Neural crest cell (in vitro differentiated cells): ENCODE measurements at places on chromosomes 16 and 17. TPM values are rescaled to one million over a fixed set of nuclear protein-coding genes. Genes with fewer than 3 reads are reported as not detected.

DNA sequence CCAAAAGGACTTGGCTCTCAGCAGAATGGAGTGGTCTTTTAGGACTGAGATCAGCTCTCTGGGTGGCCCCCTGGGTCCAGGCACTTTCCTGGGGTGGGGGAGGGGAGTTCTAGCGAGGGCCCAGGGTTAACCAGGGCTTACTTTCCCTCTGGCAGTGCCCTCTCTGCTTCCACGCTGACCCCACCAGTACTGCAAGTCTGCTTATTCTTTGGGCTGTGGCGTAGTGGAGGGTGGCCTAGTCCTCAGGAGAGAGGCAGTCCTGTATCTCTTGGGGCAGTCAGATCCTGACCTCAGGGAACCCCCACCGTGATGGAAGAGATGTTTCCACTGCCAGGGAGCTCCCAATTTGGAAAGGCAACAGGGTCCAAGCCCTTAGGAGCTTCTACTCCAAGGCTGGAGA is 79.4 kb downstream of the CCDC182 start:
- peak overlapping the region; percentile 64 for H3K4me3 ChIP-seq
- no peak overlapping the region for H3K27ac ChIP-seq
- H3K27me3 ChIP-seq: no peaks in the 10 kb centered on the region
- peaks cover under 1% of the 10 kb centered on the region for H3K36me3 ChIP-seq
- peaks cover 61% of the 10 kb centered on the region for H3K4me1 ChIP-seq

GRCh38 chr16:86925067-86925791 is 346.9 kb downstream of the FOXL1 start:
- no peak for DNase-seq

GRCh38 chr16:56360117-56361008 is 65.0 kb downstream of the AMFR start:
- H3K4me1 ChIP-seq: peaks cover 32% of the 10 kb centered on the region
- H3K4me3 ChIP-seq: no peak overlapping the region
- no peak for DNase-seq
- H3K27ac ChIP-seq: no peak overlapping the region
- no peaks in the 10 kb centered on the region for H3K36me3 ChIP-seq

GRCh38 chr16:2166263-2167067 is 10.9 kb downstream of the TRAF7 start:
- DNase-seq: no peak
- H3K4me1 ChIP-seq: no peaks in the 10 kb centered on the region
- no peak overlapping the region for H3K4me3 ChIP-seq
- peaks cover 2% of the 10 kb centered on the region for H3K36me3 ChIP-seq
- no peaks in the 10 kb centered on the region for H3K27me3 ChIP-seq

DNA sequence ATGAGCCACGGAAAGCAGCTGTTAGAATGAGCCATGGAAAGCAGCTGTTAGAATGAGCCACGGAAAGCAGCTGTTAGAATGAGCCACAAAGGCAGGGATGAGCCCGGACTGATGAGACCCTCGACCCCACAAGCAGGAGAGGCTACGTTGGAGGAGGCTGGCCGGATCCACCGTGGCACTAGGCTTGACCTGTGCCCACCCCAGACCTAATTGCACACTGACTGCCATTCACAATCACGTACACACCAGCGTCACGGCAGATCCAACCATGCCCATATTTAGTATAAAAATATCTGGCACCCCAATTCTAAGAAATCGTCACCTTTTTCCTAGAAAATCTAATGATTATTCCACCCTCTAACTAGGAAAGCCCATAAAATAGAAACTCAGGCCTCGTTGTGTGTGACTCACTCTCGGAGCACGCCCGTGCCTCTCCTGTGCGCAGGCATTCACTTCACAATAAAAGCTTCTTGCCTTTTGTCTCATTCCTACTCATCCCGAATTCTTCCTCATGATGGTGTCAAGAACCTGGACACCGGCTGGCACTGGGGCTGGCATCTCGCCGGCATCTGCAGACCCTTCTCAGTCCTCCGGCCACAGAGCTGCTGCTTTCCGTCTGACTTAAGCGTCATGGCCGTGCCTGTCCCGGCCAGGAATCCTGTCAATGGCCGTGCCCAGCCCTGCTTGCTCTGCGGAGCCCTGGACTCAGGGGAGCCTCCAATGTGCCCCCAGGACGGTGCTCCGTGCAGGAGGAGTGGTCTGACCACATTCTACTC is 5.5 kb upstream of the SECTM1 start:
- H3K27ac ChIP-seq: no peak overlapping the region
- no peak for DNase-seq
- H3K36me3 ChIP-seq: peaks cover 3% of the 10 kb centered on the region
- H3K4me1 ChIP-seq: peaks cover 25% of the 10 kb centered on the region

DNA sequence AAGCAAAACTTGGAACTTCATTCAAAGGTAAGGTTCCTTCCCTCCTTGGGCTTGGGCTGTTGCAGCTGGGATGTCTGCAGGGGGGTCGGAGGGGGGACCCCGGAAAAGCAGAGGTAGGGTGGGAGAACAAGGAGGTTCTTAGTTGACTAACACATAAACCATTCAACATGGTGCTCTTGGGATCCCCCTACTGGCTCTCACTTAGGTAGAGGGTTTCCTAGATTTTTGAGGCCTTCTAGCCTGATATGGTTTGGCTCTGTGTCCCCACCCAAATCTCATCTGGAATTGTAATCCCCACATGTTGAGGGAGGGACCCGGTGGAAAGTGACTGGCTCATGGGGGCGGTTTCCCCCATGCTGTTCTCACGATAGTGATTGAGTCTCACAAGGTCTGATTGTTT is 93.9 kb downstream of the RGS9 start:
- peaks cover 36% of the 10 kb centered on the region for H3K4me1 ChIP-seq
- H3K36me3 ChIP-seq: no peaks in the 10 kb centered on the region
- no peak for DNase-seq
- no peak overlapping the region for H3K27ac ChIP-seq

DNA sequence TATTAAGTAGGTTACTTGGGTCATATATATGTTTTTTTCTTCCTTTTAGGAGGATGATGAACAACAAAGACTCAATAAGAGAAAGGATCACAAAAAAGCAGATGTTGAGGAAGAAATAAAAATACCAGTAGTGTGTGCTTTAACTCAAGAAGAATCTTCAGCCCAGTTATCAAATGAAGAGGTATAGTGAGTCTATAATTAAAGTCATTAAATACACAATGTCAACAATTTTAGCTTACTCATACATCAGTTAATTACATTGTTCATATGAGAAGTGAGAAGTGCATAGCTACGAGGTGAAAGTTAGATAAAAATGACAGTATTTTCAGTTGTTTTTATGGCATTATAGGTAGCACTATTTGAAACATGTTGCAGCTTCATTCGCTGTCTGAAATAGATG is 65.2 kb downstream of the NUP88 start:
- no peak for DNase-seq
- no peaks in the 10 kb centered on the region for H3K4me1 ChIP-seq
- H3K36me3 ChIP-seq: peaks cover 4% of the 10 kb centered on the region
- H3K27me3 ChIP-seq: no peaks in the 10 kb centered on the region

- peaks cover 22% of the 10 kb centered on the region for H3K27me3 ChIP-seq
- no peaks in the 10 kb centered on the region for H3K36me3 ChIP-seq
- DNase-seq: no peak
- peak overlapping the region; percentile 91 for H3K4me3 ChIP-seq
- H3K27ac ChIP-seq: peak overlapping the region; percentile 1
These were observed 635 bp downstream of the SCPEP1 start for GRCh38 chr17:56978441-56979090.

DNA sequence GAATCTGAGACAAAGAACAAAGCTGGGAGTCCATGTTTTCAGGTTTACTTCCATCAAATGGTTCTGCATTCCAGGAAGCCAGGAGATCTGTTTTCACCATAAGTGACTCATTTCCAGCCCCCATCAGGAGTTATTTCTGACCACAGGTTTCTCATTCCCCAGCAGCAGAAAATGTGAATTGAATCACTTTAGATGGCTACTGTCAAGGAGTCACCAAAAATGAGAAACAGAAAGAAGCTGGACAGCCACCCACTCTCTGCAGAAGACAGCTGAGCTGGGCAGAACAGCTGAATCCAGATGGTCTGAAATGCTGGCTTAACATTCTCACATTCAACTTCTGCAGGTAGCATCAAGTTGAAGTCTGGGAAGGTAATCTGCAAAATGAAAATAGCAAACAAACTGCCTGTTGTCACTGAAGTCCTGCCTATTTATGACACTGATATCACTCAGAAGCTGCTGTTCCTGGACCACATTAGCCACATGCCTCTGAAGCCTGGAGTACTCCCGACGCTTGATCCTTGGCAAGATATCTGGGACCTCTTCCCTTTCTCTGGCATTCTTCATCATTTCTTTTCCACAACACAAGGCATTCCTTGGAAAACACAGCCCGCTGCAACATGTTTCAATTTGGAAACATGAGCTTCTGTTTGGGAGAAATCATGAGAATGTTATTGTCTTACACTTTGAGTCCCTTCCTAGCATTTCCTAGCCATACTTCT is 15.3 kb downstream of the CCL11 start:
- no peaks in the 10 kb centered on the region for H3K36me3 ChIP-seq
- H3K27me3 ChIP-seq: peaks cover 16% of the 10 kb centered on the region
- DNase-seq: no peak
- H3K4me1 ChIP-seq: peaks cover 6% of the 10 kb centered on the region
- H3K4me3 ChIP-seq: no peak overlapping the region

DNA sequence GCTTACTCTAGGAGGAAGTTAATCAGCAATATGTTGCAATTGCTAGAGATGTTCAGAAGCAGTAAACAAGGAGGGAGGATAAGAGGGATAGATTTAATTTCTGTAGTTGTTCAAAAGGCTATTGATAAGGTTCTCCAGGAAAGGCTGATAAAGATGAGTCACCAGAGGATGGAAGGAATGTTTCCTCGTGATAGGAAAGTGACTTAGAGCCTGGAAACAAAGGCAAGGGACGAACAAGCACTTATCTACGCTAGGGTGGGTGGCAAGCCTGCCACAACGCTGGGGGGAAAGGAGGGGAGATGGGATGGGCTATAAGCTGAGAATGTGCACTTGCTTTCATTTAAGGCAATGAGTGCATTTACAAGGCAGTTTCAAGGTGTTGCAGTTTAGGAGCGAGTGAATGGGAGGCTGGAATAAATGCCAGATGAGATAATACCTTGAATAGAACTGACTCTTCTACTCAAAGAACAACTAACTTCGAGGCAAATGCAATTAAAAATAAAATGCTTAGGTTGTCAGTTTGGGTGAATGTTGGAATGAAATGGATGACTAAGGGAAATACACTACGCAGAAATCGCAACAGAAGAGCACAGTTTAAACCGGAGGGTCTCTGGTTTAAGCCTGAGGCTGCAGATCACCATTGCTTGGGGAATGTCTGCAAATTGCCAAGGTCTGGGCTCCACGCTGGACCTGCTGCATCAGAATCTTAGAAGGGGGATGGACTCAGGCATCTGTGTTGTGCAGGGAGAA is 76.0 kb upstream of the RBBP6 start:
- no peaks in the 10 kb centered on the region for H3K36me3 ChIP-seq
- H3K4me3 ChIP-seq: no peak overlapping the region
- no peak for DNase-seq
- H3K27me3 ChIP-seq: peaks cover 9% of the 10 kb centered on the region
- no peak overlapping the region for H3K27ac ChIP-seq
- no peaks in the 10 kb centered on the region for H3K4me1 ChIP-seq

- no peak for DNase-seq
- peak overlapping the region; percentile 35 for H3K4me3 ChIP-seq
- peaks cover 6% of the 10 kb centered on the region for H3K36me3 ChIP-seq
- no peak overlapping the region for H3K27ac ChIP-seq
- peaks cover 23% of the 10 kb centered on the region for H3K4me1 ChIP-seq
- peaks cover 18% of the 10 kb centered on the region for H3K27me3 ChIP-seq
These were observed 5.6 kb downstream of the SPHK1 start for GRCh38 chr17:76390003-76390421.

DNA sequence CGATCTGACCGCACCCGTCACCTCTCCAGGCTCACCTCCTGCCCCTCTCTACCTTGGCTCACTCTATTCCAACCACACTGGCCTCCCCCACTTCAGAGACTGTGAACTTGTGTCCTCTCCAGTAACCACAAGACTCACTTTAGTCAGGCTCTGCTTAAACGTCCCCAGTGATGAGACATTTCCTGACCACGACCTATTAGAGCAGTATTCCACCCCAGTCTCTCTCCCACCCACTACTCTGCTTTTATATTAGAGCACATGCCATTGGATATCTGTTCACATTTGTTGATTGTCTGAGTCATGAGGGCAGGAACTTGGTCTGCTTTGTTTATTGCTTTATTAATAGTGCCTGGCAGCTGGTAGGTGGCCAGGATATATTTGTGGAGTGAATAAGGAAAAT is 20.1 kb downstream of the COX11 start:
- no peak overlapping the region for H3K4me3 ChIP-seq
- H3K36me3 ChIP-seq: peaks cover 24% of the 10 kb centered on the region
- no peak for DNase-seq

DNA sequence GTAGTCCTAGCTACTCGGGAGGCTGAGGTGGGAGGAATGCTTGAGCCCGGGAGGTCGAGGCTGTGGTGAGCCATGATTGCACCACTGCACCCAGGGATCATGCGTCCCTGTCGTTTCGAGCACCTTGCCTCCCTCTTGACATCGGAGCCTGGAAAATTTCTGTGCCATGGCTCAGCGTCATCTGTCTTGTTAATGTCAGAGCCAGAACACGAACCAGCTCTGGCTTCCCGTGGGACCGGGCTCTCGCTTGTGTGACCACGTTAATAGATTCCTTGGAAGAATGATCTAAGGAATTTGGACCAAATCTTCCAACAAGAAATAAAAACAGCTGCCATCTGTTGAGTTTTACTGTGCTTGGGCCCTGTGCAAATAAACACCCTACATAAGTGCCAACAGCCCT is 117.7 kb downstream of the ABCC1 start:
- H3K36me3 ChIP-seq: peaks cover 4% of the 10 kb centered on the region
- DNase-seq: no peak
- no peaks in the 10 kb centered on the region for H3K27me3 ChIP-seq
- no peaks in the 10 kb centered on the region for H3K4me1 ChIP-seq
- H3K27ac ChIP-seq: no peak overlapping the region

GRCh38 chr17:82734987-82735866 is at the start of gene FN3K:
Gene FN3K (plus strand): TSS chr17:82735615. CDS start chr17:82735637, 22 bp downstream.
- H3K4me1 ChIP-seq: no peaks in the 10 kb centered on the region
- peak within 1 kb of the TSS; percentile 81 for H3K4me3 ChIP-seq
- DNase-seq: peak; percentile 50
- H3K27me3 ChIP-seq: no peaks in the 10 kb centered on the region
- H3K36me3 ChIP-seq: peaks cover 22% of the 10 kb centered on the region

- H3K27me3 ChIP-seq: no peaks in the 10 kb centered on the region
- peaks cover 6% of the 10 kb centered on the region for H3K36me3 ChIP-seq
- no peak for DNase-seq
- H3K27ac ChIP-seq: no peak overlapping the region
These were observed 289.0 kb downstream of the CEP112 start for GRCh38 chr17:65902831-65903522.

BAHCC1 gene
- 57.4 and 61.3 TPM in 2 replicates for total RNA-seq

GOSR1 gene
- 53.8 and 56.7 TPM in 2 replicates for total RNA-seq

TPSD1 gene
- not detected in 2 replicates for total RNA-seq

ANKS3 gene
- total RNA-seq: 32.0 and 35.5 TPM in 2 replicates

ANKRD40CL gene
- total RNA-seq: not detected in 2 replicates

PERCC1 gene
- not detected in 2 replicates for total RNA-seq
